ENCODE measurements at places on chromosomes 11 and 22.

- no peak for DNase-seq
These were observed 23.5 kb downstream of the CHST1 start for GRCh38 chr11:45641961-45642360.

- peak; percentile 8 for DNase-seq
These were observed 786 bp downstream of the CAPN1 start for GRCh38 chr11:65182258-65183170.

GRCh38 chr11:5703741-5704536 lies 14.3 kb downstream of the TRIM22 start:
- no peak for DNase-seq

GRCh38 chr11:69524991-69525411 lies 43.5 kb downstream of the LINC01488 start:
- no peak for DNase-seq

DNA sequence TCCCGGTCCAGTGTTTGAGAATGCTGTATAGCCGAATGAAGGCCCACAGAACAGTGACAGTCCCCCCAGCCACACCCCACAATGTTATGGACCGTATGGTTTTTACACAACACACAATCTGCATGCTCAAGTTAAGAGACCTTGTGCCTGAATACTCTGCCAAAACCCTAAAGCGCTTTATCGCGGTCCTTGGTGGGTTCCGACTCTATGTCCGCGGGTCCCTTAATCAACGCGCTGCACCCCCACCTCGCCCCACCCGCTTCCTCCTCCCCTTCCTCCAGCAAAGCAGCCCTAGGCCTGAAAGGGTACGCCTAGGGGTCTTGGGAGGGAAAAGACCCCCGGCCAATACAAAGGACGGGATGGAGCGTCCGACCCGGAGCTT lies 442 bp downstream of the COPB1 start:
- DNase-seq: no peak

DNA sequence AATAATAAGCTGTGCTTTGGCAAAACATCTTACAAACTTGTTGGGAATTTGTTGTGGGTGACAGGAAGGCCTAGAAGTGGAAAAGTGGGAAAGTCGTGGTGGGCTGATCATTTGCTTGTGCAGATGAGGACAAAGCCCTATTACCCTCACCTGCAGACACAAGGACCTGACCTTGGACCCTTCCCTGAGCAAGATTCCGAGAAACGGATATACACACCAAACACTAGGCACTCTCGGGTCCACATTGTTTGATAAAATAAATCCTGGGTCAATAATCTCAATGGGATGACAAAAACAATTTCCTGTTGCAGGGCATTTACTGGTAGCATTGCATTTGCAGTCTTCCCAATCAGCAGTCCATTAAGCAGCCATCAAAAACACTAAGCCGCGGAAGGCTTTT lies 89.7 kb downstream of the GAB2 start:
- DNase-seq: no peak

DNA sequence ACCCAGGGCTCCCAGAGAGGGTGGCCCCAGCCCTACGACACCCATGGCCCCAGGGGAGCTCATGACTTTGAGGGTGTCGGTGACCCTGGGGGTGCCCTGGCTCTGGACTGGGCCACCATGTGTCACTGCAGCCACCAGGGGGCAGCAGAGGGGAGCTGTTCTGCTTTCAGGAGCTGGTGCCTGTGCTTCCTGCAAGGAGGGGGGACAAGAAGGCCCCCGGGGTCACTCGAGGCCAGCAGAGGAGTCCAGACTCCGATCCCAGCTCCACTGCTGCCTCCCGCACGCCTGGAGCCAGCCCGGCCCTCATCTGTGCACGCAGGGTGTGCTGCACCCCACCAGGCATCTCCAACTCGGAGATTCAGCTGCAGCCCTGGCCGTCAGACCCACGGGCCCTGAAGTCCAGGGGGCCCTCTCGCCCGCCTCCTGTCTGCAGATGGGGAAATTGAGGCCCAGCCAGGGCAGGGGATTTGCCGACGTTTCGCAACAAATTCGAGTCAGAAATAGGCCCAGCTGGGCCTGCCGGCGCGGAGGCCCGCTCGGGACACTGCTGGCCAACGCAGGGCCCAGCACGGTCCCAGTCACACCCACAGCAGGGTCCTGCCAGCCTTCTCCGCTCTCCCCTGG lies 29.5 kb upstream of the WNT7B start:
- DNase-seq: peak; percentile 88

DNA sequence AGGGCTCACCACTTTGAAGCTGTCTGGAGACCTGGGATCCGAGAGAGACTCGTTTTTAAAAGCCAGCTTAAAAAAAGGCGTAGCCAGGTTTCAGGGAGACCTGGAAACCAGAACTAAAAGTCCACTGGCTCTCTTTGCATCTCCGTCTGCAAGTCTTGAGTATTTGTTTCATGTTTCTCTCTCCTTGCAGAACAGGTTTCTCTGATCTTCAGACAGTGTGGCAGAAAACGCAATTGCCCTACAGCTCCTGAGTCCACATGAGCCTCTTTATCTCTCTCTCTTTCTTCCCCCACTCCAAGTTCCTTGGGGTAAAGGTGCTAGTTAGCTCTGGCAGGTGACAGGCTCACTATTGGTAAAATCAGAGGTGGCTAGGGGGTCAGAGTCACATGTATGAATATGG lies 67.0 kb upstream of the AMPD3 start:
- DNase-seq: no peak

DNA sequence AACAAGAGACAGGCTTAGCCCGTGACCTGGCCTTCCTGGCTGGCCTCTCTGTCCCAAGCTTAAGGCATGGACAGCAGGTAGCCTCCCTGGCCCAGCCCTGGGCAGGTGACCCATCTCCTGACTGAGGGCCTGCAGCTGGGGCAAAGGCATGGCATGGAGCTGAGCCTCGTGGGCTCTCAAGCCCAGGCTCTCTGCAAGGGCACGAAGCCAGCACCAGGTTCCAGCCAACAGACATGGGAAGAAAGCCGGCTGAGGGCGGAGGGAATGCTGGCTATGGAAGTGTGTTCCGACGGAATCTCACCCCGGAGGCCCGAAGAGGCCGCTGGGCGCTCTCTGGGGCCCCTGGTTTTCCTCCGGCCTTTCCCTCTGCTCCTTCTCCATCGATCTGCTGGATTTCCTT lies 12.9 kb downstream of the DNAL4 start:
- no peak for DNase-seq

DNA sequence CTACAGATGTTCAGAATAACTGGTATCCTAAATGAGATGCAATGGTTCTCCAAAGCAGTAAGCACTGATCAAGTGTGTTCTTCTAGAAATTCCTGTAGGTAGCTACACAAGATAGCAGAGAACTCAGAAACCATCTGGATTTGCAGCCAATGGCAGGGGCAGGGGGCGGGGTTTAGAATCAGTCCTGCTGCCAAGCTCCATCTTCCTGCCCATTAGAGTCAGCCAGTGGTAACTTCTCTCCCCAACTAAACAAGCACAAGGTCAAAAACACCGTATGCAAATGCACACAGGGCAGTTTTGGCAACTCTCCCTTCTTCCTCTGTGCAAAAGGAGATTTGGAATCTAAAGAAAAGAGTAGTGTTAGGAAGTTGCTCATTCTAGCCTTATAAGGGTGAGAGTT lies 237.5 kb upstream of the CCDC90B start:
- DNase-seq: no peak

DNA sequence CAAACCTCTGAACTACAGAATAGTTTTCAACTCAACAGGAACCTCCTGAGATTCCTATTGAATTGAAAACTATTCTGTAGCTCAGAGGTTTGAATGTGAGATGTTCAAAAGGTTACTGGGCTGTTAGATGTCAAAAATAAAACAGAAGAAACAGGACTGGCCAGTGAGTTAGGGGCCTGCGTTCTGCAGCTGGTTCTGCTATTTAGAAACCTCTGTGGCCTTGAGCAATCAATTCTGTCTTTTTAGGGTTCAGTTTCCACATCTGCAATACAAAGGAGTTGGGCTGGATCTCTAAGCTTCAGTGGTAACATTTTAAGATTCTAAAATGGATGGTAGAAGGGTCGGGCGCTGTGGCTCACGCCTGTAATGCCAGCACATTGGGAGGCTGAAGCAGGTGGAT lies 55.8 kb downstream of the CLMP start:
- DNase-seq: no peak

- no peak for DNase-seq
These were observed 104.1 kb downstream of the BRD1 start for GRCh38 chr22:49723478-49724029.

- DNase-seq: peak; percentile 13
These were observed 21.7 kb upstream of the PDGFB start for GRCh38 chr22:39266398-39267030.

DNA sequence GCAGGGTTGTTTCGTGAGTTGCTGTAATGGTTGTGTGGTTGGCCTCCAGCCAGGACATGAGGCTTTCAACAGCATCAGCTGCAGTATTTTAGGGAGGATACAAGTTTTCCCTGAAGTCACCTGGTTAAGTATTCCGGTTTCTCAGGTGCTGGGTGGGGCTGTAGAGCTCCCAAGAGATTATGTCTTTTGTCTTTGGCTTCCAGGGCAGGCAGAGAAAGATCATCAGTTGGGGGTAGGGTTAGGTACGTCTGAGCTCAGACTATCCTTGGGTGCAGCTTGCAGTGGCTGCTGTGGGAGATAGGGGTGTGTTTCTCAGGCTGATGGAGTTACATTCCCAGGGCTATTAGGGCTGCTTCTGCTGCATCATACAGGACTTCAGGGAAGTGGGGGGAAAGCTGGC lies 47.5 kb upstream of the MRGPRX1 start:
- no peak for DNase-seq

- no peak for DNase-seq
These were observed 4.7 kb downstream of the WNT7B start for GRCh38 chr22:45972091-45972888.

DNA sequence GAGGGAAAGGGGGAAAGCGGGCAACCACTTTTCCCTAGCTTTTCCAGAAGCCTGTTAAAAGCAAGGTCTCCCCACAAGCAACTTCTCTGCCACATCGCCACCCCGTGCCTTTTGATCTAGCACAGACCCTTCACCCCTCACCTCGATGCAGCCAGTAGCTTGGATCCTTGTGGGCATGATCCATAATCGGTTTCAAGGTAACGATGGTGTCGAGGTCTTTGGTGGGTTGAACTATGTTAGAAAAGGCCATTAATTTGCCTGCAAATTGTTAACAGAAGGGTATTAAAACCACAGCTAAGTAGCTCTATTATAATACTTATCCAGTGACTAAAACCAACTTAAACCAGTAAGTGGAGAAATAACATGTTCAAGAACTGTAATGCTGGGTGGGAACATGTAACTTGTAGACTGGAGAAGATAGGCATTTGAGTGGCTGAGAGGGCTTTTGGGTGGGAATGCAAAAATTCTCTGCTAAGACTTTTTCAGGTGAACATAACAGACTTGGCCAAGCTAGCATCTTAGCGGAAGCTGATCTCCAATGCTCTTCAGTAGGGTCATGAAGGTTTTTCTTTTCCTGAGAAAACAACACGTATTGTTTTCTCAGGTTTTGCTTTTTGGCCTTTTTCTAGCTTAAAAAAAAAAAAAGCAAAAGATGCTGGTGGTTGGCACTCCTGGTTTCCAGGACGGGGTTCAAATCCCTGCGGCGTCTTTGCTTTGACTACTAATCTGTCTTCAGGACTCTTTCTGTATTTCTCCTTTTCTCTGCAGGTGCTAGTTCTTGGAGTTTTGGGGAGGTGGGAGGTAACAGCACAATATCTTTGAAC lies 6.8 kb downstream of the MALAT1 start:
- peak; percentile 53 for DNase-seq

DNA sequence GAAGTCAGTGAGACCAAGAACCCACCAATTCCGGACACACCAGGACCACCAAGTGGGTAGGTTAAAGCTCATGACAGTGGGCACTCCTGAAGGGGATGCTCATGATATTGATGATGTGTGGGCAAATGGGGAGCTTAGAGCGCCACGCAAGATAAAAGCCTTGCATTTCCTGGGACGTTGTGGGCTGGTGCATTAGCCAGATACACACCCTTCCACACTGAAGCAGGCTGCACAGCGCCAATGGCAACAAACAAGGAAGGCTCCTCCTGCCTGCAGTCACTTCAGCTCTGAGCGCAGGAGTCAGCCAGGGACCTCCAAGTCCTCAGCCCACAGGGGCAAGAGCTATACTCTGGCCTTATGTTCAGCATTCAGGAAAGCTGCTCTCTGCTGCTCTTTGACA lies 20.6 kb downstream of the TMEM218 start:
- DNase-seq: no peak

All from HFFc6 (cell line).